ENCODE measurements at places on chromosomes 16 and 17. TPM values are rescaled to one million over a fixed set of nuclear protein-coding genes. Genes with fewer than 3 reads are reported as not detected.

- no peak for DNase-seq
Measured at GRCh38 chr17:1882836-1883235, 53.0 kb downstream of the RPA1 start.

The EVI2B gene
- 3.1 TPM for polyA plus RNA-seq

- DNase-seq: no peak
Measured at GRCh38 chr16:48194828-48195556, 39.2 kb upstream of the ABCC12 start.

GRCh38 chr16:74268372-74268782 is 28.2 kb upstream of the PSMD7 start:
- no peak for DNase-seq

GRCh38 chr16:22210285-22210684 is 4.2 kb downstream of the EEF2K start:
- DNase-seq: no peak

GRCh38 chr17:37714897-37715296 is 30.0 kb downstream of the HNF1B start:
- no peak for DNase-seq

GRCh38 chr17:71845337-71845736 is 275.5 kb upstream of the SOX9 start:
- no peak for DNase-seq

- no peak for DNase-seq
Measured at GRCh38 chr17:7833011-7833794, 814 bp upstream of the KDM6B start.

DNA sequence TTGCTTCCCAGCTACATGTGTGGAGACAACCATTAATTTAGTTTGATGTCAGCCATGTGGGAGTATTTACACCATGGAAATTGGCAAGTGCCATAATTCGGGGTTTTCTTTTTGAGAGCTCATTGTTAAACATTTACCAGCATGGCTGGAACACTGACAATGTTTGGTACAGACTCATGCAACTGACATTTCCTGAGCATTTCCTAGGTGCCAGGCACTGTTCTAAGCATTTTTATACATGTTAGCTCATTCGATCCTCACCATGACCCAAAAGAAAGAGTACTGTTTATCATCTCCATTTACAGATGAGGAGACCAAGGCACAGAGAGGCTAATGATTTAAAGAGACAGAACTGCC is 86.9 kb downstream of the FOXL1 start:
- DNase-seq: no peak

The UBFD1 gene
- polyA plus RNA-seq: 73.0 TPM

DNA sequence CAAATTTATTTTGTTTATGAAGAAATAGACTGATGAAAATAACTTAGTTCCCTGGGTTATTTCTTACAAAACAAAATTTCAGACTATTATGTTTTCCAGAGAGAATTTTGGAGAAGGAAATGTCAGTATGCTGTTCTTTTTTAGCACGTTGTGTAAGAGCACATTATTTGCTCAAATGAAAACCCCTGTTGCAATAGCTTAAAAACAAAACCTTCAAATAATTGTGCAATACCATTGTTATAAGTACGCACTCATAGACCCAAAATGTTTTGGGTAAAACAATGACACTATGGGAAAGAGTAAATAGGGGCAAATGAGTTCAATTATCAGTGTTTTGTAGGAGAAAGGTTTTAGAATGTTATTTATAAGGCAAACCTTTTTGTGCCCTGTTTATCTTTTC is 18.2 kb downstream of the VMP1 start:
- no peak for DNase-seq

GRCh38 chr16:84673203-84673535 is 24.9 kb downstream of the KLHL36 start:
- DNase-seq: no peak

DNA sequence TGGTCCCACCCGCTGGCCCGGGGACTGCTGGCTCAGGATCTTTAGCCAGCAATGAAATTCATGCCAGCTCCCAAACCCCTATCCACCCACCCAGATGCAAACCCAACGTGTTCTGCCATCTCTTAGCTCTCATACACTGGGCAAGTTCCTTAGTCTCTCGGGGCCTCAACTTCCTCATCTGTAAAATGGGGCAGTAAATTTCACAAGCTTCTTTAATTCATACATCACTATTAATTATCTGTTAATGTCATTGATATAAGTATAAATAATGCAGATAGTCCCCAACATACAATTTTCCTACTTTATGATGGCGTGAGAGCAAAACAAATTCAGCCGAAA is 398.7 kb downstream of the SOX9 start:
- DNase-seq: no peak

- no peak for DNase-seq
Measured at GRCh38 chr16:11708421-11708820, 34.2 kb downstream of the TXNDC11 start.

DNA sequence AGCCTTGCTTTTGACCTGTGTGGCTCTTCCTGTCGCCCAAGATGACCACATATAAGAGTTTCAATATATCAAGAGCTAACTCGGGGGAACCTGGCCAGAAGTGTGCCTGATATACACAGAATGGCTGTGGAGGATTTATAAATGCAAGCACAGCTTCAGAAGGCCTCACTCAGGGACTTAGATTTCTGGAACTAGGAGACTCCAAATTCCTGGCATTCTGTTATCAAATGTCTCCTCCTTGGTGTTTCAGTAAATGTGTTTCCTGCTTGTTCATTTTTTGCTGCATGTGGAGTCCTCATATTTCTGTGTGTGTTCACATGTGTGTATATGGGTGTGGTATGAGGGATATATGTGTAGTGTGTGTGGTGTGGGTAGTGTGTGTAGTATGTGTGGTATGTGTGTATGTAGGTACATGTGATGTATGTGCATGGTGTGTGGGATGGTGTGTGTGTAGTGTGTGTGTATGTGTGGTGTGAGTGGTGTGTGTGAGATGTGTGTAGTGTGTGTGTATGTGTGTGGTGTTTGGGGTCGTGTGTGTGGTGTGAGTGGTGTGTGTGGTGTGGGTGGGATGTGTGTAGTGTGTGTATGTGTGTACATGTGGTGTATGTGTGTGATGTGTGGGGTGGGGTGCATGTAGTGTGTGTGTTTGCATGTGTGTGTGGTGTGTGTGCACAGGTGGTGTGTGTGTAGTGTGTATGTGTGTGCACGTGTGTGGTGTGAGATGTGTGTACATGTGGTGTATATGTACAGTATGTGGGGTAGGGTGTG is 981 bp upstream of the CD300H start:
- no peak for DNase-seq

The PARD6A gene
- 3.4 TPM for polyA plus RNA-seq

DNA sequence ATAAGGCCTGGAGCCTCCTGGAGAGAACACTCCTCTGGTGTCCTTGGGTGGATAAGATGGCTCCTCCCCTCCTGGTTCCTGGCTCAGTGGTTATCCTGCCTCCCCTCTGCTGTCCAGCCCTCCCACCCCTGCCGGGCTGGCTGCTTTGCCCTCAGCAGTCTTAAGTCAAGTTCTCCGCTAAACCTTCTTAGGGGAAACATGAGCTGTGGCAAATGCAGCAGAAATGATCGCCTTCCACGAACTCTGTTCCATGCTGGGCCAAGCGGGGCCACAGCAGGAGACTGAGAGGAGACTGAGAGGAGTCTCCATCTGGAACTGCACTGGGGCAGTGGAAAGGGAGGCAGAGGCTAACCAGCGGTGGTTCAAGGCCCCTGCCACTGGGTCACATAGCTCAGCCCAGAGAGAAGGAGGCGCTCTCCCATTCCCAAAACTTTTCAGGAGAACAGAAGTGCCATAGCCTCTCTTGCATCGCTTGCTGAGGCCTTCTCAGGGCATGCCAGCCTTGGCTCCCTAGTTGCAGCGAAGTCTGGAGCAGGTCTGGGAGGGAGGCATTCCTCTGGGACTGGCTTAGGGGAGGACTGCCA is 26.9 kb downstream of the TNS4 start:
- DNase-seq: no peak

DNA sequence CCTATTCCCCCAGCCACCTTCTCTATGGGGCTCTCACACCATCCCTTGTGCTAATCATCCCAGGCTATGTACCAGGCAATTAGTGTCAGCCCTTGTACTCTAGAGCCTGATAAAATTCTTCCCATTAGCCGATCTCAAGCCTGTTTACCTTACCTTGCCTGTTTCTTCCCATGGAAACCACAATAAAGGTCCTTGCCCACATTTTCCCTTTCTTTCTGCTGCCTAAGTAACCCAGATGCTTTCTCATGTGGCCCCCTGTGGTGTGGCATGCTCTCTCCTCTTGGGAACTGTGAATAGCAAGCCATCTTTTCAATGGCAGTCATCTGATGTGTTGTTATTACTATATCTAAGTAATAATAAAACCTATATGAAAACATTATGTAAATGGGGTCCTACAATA is 265.8 kb upstream of the ELAC2 start:
- DNase-seq: no peak

DNA sequence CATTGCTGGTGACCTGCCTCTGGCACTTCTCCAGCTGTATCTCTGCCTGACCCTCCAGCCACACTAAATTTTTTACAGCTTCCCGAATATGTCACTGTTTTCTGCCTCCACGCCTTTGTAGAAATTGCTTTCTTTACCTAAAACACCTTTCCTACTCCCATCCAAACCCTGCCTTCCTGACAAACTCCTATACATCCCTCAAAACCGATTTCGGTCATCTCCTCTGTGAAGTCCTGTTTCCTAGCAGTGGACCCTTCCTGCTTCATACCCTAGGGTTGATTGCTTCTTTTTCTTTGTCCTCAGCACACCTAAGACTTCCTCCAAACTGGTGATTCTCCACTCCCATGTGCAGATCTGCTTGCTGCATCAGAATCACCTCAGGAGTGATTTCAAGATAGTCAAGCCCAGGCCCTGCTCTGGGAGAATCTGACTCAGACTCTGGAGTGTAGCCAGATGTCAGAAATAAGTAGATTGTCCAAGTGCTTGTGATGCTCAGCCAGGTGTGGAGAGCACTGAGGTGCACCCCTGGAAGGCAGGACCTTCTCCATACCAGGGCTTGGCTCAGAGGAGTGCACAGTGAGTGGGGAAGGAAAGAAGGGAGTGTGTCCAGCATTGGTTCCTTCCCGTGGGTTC is 184.2 kb downstream of the COPRS start:
- no peak for DNase-seq

The IL32 gene
- polyA plus RNA-seq: 35.4 TPM

DNA sequence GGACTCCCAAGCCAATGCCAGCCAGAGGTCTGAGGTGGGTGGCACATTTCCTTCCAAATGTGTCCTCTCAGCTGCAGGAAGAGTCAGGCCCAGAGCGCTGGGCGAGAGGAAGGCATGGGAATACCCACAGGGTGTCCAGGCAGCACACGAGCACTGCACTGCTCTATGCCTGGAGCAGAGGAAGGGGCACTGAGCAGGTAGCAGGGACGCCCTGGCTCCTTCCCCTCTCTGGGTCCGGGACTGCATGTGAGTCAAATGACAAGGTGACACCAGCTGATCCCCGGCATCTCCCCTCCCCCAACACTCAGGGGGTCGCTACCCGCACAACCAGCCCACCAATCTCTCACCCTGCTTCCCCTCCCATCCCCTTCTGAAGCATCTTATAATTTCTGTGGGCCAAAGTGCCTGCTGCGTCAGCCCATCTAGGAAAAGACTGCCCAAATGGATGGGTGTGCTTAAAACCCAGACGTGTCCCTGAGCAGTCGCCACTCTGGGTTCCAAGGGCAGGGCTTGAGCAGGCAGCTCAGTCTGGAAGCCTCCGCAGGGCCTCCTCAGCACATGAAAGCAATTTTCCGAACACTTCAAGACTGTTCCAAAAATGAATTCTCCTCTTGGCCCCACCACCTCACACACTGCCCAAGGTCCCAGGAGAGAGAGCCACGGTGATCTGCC is 12.0 kb upstream of the BCAR1 start:
- no peak for DNase-seq

- DNase-seq: no peak
Measured at GRCh38 chr17:57517273-57517631, 227.8 kb downstream of the CCDC182 start.

The REXO5 gene
- 5.5 TPM for polyA plus RNA-seq

- DNase-seq: no peak
Measured at GRCh38 chr17:74803971-74804370, 27.8 kb upstream of the NAT9 start.

The KRT25 gene
- polyA plus RNA-seq: not detected

DNA sequence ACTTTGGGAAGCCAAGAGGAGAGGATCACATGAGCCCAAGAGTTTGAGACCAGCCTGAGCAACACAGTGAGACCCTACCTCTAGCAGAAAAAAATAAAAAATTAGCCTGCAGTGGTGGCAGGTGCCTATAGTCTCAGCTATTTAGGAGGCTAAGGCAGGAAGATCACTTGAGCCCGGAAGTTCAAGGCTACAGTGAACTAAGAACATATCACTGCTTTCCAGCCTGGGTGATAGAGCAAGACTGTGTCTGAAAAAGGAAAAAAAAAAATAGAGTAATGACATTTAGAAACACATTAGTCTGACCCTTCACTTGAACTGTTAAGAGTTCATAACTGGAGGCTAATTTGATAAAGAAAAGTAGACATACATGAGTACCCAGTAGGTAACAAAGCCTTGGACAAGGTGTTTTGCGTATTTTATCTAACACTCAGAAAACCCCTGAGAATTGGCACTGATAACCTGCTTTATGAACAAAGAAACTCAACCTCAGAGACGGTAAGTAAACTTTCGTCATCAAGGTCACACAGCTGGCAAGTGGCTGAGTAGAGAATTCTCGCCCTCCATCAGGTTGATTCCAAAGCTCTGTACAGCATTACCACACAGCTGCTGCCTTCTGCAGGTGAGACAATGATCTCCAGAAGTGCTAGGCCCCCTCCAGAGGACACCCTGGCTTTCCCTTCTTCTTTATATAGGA is 101.1 kb downstream of the SMG6 start:
- DNase-seq: no peak

The SLFN14 gene
- 0.09 TPM for polyA plus RNA-seq

GRCh38 chr17:27651411-27652345 is 20.7 kb downstream of the LGALS9 start:
- no peak for DNase-seq
